ENCODE measurements at places on chromosomes 4 and X.

- no peak for DNase-seq
Measured at GRCh38 chr4:155907556-155907955, 4.1 kb downstream of the TDO2 start.

GRCh38 chr4:20576861-20577260 lies 123.4 kb upstream of the PACRGL start:
- no peak for DNase-seq

DNA sequence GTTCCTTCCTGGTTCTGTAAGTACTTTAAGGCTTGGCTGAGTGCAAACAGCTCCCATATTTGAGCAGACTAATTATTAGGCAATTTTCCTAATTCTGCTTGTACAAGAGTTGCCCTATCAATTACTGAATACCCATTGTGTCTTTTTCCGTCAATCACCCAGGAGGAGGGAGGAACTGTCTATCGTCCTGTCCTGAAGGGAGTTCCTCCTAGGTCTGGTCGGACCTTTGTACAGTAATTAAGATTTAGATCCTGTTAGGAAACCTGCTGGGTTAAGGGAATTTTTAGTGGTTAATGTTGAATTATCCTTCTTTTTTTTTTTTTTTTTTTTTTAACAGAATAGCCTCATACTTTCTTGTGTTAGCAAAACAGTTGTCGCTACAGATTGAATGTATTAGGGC lies 130.1 kb downstream of the KDM6A start:
- no peak for DNase-seq

GRCh38 chr4:154741922-154742850 lies 1.6 kb upstream of the LRAT start:
- no peak for DNase-seq

DNA sequence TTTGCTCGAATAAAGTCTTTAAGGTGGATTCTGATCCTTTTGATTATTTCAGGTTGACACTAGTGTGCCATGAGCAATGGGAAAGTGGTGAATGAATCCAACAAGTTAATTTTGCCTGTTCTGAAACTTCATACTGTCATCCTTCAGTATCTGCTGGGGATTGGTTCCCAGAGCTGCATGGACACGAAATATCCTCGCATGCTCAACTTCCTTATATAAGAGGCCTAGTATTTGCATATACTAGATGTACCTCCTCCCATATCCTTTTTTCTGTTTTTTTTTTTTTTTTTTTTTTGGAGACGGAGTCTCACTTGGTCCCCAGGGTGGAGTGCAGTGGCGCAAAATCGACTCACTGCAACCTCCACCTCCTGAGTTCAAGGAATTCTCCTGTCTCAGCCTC lies 23.0 kb upstream of the PDS5A start:
- DNase-seq, result no peak

GRCh38 chrX:132426695-132427281 lies 62.0 kb downstream of the MBNL3 start:
- DNase-seq, result no peak

DNA sequence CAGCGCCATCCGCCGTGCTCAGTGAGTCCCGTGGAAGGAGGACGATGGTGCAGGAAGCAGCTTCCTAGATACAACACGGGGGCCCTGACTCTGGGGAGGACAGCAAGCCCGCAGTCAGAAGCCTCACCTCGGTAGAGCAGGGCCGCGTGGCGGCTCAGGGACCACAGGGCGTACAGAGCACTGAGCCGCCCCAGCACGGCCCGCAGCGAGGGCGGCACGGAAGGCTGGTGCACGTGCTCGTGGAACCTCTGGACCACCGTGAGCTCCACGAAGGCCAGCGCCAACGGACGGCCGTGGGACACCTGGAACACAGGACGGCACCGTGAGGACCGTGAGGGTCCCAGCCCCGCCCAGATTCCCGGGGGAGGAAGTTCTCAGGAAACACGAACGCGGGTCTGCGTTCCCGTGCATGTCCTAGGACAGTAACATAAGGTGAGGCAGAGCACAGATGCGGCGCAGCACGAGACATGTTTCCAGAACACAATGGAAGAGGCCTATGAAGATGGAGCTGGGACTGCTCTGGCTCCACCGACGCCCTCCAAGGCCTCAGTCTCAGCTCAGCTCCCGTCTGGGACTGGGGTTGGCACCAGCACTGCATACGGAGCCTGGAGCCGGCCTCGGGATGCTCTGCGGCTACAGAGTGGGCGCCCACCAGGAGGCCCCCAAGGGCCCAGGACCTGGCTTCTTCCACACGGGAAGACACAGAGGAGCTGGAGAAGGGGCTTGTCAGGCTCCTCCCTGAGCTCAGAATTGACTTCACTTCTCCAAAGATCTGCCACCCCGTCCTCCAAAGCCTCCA lies 65.5 kb downstream of the ACOX3 start:
- no peak for DNase-seq

DNA sequence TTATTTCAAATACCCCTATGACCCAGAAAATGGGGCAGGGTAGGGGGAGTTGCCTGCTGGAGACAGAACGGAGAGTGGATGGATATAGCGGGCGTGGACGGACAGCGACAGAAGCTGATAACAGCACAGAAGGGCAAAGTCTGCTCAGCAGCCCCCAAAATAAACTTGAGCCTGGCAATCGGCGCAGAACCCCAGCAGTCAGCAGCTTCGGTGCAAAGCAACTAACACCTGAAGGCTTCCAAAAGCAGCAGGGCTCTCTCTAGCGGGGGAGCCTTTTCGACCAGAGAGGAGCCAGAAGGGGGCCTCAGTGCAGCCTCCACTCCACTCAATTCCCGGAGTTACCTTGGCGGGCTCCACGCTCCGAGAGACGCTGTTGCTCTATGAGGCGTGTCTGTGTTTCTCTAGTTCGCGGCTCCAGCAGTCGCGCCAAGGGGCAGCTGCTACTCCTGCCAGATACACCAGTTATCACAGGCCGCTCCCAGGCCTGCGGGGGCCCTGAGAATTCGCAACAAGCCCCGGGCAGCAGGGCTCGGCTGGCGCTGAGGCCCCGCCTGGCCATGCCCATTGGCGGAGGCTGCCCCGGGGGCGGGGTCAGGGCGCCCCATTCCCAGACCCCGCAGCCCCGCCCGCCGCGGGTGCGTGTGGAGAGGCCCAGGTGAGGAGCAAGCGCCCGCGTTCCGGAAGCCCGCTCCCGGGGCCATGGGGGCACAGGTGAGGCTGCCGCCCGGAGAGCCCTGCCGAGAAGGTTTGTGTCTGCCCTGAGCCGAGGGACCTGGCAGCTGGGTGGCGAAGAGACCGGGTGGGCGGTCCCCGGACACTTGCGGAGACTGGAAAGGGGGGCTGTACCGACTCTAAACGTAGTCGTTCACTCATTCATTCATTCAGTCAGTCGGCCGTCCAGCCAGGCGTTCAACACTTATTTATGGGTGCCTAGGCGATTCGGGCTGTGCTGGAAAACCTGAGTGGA lies at the start of the genes CNGA1 and NIPAL1:
CNGA1 (minus strand) TSS at position 541 of the 967 bp plus-strand sequence. CDS start 63,992 bp downstream, outside the sequence.
NIPAL1 (plus strand) TSS at position 632 of the 967 bp plus-strand sequence; CDS start at position 700, 68 bp downstream.
- peak; percentile 77 for DNase-seq

GRCh38 chrX:357693-358471 lies 28.8 kb downstream of the PPP2R3B start:
- DNase-seq, result no peak

GRCh38 chr4:141435446-141436225 lies 200.7 kb upstream of the IL15 start:
- DNase-seq, result no peak

- DNase-seq, result no peak
Measured at GRCh38 chr4:128668566-128668965, 140.9 kb upstream of the JADE1 start.

DNA sequence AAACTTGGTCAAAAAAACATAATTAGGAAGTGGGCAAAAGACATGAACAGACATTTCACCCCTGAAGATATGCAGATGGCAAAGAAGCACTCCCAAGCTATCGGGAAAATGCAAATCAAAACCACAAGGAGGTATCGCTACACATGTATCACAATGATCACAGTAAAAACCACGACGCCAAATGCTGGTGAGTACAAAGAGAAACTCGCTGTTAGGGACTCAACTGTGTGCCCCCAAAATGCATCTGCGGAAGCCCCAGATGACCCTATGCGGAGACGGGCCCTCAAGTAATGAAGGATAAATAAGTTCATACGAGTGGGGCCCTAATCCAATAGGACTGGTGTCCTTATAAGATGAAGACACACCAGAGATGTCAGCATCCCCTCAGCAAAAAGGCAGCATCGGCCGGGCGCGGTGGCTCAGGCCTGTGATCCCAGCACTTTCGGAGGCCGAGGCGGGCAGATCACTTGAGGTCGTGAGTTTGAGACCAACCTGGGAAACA lies 10.2 kb downstream of the GAK start:
- no peak for DNase-seq

GRCh38 chr4:105139646-105140045 lies 7.0 kb upstream of the TET2 start:
- DNase-seq, result no peak

DNA sequence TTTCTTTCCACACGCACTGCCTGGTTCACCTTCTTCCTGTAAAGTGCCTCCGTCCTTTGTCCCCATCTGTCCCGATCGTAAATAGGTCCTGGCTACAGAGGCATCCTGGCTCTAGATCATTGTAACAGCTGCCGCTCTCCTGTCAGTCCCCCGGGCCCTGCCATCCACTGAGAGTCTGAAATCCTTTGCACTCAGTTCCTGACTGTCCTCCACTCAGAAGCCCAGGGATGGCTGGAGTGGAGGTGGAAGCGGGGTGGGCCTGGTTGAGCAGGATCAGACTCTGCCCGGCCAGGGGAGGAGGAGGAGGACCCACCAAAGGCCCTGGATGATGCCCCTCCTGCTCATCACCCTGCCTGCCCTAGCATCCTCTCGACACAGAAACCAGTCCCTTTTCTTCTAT lies 29.8 kb downstream of the PIGG start:
- DNase-seq, result no peak

DNA sequence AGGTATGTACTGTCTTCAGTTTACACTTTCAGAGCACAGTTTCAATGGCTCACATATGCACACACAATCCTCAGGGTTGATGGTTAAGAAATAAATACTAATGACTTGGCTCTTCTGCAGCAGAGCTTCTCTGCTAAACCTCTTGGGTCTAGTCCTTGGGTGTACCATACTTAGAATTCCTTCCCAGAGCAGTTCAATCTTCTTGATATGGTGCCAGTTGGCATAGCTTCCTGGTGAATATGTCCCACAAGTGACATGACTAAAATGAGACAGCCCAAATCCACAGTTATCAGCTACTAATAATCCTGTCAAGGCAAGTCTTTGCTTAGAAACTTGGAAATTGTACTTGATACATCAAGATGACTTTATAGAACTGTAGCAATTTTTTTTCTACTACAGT lies 654.4 kb downstream of the IQCM start:
- DNase-seq, result no peak

GRCh38 chr4:94349193-94349592 lies 6.6 kb upstream of the HPGDS start:
- no peak for DNase-seq

GRCh38 chrX:25288676-25289075 lies 272.9 kb upstream of the ARX start:
- no peak for DNase-seq

GRCh38 chr4:169210504-169211118 lies 60.1 kb downstream of the SH3RF1 start:
- DNase-seq, result no peak

- no peak for DNase-seq
Measured at GRCh38 chr4:169283114-169283509, 12.4 kb upstream of the SH3RF1 start.

DNA sequence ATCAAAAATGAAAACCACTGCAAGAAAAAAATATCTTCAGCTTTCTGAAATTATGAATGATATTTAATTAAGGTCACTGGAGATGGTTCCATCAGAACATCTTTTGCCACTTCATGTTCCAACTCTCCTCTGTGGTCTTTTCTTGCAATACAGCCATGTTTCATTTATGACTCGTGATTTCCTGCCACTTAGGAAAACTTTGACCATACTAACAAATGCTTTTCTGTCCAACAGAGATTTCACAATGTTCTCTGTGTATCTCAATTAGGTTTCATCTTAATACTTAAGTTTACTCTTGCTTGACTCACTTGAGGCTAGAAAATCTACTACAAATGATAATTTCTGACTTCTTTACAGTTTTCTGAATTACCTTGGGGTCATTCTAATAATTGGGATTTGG lies 330.9 kb downstream of the CXXC4 start:
- no peak for DNase-seq

DNA sequence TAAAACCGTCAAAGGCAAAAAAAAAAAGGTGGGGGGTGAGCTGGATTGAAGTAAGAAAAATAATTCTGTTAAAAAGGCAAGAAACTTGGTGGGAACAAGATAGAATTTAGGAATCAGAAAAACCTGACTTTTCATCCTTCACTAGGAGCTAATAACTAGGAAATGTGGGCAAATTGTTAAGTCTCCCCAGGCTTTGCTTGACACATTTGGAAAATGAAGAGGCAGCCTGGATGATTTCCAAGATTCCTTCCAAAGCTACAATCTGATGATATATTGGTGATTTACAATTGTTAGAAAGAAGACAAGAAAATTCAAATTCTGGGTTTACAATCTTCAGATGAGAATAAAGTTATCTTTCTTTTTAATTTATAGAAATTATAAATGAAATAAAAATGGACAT lies 1062.5 kb downstream of the ADGRL3 start:
- DNase-seq, result no peak

GRCh38 chr4:83283181-83283580 lies 1.4 kb downstream of the COQ2 start:
- no peak for DNase-seq

DNA sequence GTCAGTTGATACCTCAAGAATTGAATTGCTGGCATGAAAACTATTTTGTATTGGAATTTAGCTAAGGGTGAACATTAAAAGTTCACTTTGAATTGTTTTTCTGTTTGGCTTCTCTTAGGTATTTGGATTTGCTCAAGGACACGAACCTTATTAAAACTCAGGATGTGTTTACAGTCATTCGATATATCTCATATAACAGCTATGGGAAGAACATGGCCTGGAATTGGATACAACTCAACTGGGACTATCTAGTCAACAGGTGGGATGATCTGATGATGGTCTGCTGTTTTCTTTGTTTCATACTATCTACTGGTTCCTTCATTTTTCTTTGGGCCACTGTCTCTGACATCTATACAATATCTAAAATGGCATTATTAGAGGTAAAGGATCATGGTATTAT lies 69.7 kb downstream of the PITX2 start:
- no peak for DNase-seq

DNA sequence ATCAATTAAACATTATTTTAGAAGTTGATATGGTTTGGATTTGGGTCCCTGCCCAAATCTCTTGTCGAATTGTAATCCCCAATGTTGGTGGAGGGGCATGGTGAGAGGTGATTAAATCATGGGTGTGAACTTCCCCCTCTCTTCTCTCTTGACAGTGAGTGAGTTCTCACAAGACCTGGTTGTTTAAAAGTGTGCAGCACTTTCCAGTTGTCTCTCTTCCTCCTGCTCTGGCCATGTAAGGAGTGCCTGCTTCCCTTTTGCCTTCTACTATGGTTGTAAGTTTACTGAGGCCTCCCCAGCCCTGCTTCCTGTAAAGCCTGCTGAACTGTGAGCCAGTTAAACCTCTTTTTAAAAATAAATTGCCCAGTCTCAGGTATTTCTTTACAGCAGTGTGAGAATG lies 141.4 kb downstream of the GALNTL6 start:
- no peak for DNase-seq

DNA sequence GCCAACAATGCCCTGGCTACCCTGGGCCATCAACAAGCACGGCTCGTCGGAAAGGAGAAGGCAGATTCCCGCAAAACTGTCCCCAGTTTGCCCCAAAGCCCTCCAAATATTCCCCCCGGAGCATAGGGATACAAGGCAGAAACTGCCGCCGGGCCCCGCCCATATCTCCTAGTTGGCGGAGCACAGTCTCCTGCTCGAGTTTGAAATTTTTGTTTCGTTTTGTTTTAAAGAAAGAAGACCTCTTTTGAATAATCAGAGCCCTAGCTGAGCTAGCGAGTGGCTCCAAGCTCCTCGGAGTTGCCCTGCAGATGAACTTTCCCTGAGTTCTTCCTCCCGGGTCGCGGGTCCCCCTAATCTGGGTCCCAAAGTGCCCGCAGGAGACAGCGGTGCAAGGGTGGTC lies 138.1 kb upstream of the ZIC3 start:
- DNase-seq, result no peak
